Activated naive CD8-positive, alpha-beta T cell treated with anti-CD3 and anti-CD28 coated beads, Interleukin-2, amount 50 U/mL, for 16 hours (primary cell): ENCODE measurements at places on chromosomes 12 and 14.

DNA sequence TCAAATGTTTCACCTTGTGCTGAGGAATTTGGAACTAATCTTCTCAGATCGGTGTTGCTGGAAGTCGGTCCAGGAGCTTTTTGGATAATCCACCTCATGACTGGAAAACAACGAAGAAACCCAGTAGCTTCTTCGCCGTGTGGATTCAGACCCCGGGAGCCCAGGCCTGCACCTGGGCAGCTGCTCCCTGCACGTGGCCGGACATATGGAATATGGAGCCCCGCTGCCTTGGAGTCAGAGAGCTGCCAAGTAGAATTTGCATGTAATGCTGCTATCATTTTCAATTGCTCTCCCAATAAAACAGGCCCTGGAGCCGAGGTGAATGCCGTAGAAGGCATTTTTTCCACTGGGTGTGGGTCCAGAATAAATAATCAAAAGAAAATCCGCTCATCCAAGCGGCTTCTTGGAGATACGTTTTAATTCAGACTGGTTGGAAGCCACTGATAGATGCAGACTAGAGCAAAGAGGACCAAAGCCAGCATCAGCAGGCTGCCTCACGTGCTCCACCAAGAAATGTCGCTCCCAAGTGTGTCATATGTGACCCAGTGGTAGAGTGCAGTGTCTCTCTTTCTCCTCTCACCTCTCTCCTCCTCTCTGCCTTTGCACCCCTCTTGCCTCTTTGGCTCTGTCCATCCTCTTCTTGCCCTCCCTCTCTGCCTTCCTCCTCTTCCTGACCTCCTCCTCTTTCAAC lies 115.3 kb downstream of the ZNF664 start:
- no peak for DNase-seq

- DNase-seq, result no peak
Observed at GRCh38 chr12:80551897-80552296, 107.9 kb downstream of the PTPRQ start.

GRCh38 chr12:19901841-19902240 lies 462.5 kb downstream of the AEBP2 start:
- DNase-seq, result no peak

GRCh38 chr12:52415870-52416750 lies 10.0 kb upstream of the KRT82 start:
- DNase-seq, result no peak

- no peak for DNase-seq
Observed at GRCh38 chr14:76929927-76930326, 98.6 kb downstream of the IRF2BPL start.
